Esophagus mucosa (tissue), 1 donor: ENCODE measurements at places on chromosomes 5 and 9. TPM values are rescaled to one million over a fixed set of nuclear protein-coding genes. Genes with fewer than 3 reads are reported as not detected.

- ATAC-seq: no peak
These were observed 31.1 kb upstream of the RARS1 start for GRCh38 chr5:168455201-168455600.

DNA sequence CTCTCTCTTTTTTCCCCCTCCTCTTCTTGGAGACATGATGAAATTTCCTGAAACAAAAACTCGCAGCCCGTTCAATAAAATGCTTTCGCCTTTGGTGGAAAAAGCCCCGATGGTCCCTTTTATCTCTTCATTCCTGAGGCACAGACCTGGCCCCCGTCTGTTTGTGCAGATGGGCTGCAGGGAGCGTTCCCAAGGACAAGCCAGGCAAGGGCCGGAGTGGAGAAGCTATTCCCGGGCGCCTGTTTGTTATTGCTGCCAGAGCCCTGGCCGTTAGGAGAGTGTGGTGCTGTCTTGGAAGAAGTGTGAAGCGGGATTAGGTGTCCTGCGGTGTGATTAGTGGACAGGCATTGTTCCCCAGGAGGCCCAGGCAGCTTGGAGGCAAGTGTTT lies 71.9 kb downstream of the SMIM23 start:
- ATAC-seq: no peak

DNA sequence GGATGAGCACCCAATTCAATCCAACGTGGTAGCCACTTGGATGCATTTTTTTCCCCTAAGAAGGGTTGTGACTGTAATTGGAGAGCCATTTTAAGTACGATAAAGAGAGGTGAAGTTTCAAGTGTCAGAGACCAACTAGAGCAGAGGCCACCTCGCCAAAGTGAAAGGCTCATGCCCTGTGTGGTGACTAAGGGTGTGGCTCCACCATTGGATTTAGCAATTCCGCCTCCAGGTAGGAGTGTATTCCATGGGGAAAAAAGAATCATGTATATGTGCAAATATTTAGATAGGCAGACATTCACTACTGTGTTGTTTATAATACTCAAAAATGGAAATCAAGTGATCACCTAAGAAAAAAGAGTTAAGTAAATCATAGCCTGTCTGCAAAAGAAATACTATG lies 53.1 kb upstream of the S1PR3 start:
- no peak for ATAC-seq

DNA sequence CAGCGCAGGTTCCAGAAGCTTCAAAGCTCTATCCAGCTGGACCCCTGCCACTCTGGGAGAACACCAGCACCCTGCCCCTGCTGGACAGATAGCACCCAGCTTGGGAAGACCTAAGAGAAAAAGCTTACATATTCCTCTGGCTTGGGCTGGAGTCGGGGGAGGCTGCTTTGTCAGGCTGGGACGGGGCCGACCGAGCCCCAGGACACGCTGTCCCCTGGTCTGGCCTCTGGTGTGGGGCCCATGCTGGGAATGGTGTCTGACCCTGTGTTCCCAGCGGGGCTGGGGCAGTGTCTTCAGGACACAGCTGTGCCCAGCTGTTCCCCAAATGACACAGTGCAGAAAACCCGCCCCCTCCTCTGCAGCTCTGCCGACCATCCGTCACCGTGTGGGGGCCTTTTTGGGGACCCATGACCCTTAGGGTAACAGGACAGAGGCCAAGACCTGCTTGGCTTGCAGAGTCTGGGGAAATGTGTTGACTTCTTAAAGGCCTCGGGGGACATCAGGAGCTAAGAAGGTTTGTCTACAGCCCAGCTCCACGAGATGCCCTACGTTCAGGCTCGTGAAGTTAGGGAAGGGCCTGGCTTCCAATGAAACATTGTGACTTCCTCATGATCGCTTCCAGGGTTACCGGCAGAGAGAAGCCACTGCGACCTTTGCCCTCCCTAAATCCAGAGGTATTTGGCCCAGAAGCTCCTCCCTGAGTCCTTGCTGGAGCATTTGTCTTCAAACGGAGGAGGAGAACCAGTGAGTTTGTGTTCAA lies 20.4 kb upstream of the SLC2A6 start:
- peak; percentile 34 for ATAC-seq

DNA sequence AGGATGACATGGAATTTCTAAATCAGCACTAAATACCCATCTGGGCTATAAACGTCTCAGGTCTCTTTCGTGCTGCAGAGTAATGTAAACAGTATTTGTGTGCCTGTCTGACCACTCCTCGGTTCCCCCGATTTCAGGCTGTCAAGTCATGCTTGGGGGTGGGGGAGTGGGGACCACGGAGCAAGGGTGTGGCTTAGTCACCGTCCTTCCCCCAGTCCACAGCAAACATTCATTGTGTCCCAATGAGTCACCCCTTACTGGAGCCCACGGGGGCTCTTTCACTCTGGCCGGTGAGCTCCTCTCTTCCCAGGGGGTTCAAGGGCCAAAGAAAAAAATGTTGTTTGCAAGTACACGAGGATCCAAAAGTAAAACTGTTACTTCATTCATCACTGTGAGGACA lies 72.4 kb upstream of the ICE1 start:
- ATAC-seq: no peak

DNA sequence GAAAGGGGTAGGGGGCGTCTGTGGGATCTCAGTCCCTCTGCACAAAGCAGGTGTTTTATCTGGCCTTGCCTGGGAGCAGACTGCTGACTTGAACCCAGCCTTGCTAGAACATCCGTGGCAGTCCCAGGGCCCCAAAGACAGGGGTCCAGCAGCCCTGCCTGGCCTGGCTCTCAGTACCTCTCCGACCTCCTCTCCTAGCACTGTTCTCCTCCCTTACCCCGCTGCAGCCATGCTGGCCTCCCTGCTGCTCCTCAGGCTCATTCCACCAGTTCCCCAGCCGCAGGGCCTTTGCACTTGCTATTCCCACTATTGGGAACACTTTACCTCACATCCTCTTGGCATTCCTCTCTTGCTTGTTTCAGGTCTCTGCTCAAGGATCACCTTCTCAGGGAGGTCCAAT lies 45.2 kb downstream of the DUSP1 start:
- ATAC-seq: no peak

DNA sequence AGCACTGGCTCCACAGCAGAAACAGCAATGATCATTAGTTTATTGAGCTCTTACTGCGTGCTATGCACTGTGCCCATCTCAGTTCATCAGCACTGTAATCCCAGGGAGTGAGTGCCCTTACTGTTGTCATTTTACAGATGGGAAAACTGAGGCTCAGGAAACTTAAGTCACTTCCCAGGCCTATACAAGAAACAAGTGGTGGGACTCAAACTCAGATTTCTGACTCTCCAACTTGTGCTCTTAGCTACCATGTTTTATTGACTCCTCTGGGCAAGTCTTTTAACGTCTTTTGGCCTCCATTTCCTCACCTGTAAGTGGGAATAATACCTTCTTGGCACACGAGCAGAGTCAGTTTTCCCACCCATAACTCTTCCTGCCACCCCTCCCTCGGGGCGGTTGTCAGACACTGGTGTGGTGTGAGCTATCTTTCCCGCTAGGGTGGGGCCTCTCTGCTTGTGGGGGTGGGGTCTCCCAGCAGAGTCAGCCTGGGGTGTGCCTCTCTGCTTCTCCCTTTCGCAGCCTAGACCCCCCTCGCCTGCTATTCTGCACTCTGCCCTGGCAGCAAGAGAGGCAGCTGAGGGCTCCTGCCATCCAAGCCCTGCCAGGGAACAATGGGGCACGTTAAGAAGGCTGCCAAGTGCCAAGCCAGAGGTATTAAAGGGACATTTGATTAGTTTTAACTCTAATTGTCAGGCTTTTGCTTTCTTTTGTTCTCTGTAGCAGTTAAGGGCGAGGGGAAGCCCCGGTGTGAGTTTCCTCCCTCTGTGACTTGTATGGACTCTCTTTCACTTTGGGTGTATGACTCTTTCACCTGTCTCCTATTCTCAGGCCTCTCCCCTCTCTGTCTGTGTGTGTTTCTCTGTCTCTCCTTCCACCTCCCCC lies 12.1 kb downstream of the GALNT10 start:
- peak; percentile 58 for ATAC-seq

DNA sequence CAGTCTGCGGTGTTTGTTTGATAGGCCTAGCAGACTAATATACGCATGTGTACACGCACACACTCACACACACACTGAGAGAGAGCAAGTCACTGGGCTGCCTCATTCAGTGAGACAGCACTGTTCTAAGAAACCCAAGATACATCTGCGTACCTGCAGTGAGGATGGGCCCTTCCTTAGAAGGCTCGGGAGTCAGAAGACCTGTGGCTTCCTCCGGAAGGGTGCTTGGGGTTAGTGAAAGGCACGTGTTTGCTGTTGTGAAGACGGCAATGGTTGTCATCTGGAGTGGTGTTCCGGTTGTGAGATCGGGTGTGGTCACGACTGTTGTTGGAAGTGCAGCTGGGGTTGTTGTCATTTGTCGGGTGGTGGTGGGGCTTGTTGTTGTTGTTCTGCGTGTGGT lies 11.7 kb downstream of the TIMD4 start:
- ATAC-seq: no peak

DNA sequence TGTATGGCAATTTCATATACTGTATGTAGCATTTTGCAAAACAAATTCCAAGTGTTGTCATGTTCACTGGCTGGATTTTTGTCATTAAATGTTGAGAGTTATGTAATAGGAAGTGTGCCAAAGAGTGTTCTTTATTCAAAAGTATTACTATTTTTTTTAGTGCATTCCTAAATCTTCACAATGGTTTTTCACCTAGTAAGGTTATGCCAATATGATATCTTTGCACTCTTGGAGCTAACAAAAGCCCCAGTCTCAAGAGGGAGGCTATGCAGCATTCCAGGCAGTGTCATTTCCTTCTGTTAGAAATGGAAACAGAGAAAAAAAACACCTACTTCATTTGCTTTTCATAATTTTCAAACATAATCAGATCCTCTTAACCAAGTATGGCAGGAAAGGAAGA lies 5.1 kb upstream of the SSBP2 start:
- no peak for ATAC-seq

DNA sequence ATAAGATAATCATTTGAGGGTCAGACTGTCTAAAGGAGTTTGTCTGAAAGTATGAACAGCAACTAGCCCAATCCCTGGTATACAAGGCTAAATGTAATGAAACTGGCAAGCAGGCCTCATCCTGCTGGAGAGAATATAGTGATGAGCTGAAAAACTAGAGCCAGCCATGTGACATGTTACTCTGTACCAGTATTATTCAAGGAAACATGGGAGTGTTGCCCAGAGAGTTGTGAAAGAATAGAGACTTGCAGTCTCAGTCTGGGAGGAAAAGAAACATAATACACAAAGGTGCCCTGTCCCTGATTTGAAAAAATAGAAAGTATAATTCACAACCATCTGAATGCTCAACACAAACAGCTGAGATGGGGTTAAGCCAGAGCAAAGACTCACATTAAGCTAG lies 37.9 kb upstream of the HTR1A start:
- no peak for ATAC-seq

DNA sequence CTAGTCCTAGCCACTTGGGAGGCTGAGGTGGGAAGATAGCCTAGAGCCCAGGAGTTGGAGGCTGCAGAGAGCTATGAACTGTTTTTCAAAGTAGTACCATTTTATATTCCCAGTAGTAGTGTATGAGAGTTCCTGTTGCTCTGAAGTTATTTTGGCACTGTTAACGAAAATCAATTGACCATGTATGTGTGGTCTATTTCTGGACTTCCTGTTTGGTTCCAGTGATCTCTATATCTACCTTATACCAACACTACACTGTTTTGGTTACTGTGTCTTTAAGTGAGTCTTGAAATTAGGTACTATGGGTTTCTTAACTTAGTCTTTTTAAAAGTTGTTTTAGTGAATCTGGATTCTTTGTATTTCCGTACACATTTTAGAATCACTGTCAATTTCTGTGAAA lies 13.6 kb downstream of the SLF1 start:
- no peak for ATAC-seq

- peak; percentile 89 for ATAC-seq
These were observed 85.0 kb downstream of the STK10 start for GRCh38 chr5:172102913-172103626.

- ATAC-seq: no peak
These were observed 103.2 kb downstream of the AK8 start for GRCh38 chr9:132774886-132775285.

DNA sequence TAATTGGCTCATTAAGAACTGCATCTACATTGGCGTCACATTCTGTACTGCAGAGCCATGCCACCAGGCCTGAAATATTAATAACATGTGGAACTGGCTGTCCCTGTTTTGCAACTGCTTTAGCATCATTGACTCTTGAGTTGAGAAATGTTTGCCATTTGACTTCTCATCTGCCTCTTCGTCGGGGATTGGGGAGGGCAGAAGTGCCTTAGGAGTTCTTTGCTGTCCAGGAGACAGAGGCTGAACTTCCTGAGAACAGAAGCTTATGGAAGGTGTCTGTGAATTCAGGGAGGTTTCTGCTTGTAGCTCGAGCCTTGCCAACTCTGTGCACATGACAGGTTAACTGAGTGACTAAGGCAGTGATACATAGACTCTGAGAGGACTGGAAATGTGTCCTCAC lies 265.0 kb downstream of the KIF4B start:
- ATAC-seq: peak; percentile 87

DNA sequence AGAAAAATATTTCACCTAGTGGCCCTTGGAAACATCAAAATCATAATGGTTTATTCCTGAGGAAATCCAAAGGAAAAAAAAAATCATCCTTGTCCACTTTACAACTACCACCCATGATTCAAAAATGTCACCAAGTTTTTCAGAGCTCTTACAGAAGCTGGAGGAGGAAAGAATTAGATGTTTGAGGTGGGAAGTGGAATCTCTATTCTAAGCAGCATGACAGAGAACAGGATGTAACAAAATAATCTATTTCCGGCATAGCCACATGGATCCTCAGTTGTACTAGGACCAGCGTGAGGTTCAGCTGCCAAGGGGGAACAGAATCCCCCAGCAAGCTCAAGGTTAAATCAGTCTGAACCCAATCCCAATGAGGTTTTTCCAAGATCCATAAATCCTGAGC lies 40.2 kb downstream of the FBXW11 start:
- ATAC-seq: no peak

DNA sequence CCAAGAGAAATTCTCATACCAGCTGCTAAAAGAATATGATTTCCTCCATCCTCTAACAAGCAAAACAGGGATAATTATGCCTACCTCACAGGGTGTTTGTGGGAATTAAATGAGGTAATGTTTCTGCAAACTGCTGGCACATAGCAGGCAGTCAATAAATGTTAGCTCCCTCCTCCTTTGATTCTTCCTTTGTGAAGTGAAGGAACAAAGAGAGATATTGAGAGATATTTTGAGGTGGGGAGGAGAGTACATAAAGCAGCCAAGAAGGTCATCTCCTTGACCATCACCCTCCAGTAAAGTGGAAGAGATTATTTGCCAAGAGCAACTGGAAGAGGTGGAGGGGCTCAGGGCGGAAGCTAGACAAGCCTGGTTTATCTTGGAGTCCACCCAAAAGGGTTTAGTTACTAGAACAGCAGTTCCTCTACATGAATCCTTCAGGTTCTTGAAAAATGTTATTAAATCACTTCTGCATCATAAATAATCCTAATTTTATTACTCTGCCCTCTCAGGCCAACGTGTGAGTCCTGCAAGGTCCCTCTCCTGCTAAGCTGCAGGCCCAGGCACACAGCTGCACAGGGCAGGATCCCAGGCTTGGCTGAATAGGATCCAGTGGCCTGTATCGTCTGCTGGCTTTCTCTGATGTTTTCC lies 35.0 kb upstream of the TLE1 start:
- ATAC-seq: no peak

CFAP77 gene
- total RNA-seq: not detected

SLC27A6 gene
- 1.8 TPM for total RNA-seq

PCDHB2 gene
- 2.2 TPM for total RNA-seq

SYK gene
- total RNA-seq: 60.3 TPM

SPATA31A3 gene
- not detected for total RNA-seq

LCN15 gene
- total RNA-seq: not detected

CCDC192 gene
- total RNA-seq: not detected

NEUROG1 gene
- total RNA-seq: not detected

SH2D3C gene
- total RNA-seq: 1.9 TPM

SHB gene
- 34.0 TPM for total RNA-seq

HAPLN1 gene
- not detected for total RNA-seq

DMGDH gene
- 0.60 TPM for total RNA-seq

UAP1L1 gene
- 4.9 TPM for total RNA-seq

SPATA31A1 gene
- not detected for total RNA-seq
